T-cell (primary cell): ENCODE measurements at places on chromosomes 3 and 15.

DNA sequence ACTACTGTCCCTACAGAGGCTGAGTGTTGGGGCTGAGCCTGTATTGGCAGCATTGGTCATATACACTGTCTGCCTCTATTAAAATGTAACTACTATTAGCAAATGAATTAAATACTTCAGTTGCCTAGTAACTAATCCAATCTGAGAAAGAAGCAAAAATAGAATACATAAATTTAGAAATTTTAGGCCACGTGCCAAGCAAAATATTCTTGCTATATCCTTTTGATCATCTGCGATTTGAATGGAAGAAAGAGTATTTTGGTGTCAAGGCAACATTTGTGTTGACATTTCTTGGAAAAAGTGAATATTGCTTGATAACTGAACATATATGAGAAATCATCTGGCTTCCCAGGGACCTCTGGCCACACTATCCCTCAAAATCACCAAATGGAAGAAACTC lies 148.2 kb upstream of the TOPAZ1 start:
- DNase-seq, result no peak

GRCh38 chr3:71231680-71232079 lies 351.8 kb downstream of the FOXP1 start:
- no peak for DNase-seq

DNA sequence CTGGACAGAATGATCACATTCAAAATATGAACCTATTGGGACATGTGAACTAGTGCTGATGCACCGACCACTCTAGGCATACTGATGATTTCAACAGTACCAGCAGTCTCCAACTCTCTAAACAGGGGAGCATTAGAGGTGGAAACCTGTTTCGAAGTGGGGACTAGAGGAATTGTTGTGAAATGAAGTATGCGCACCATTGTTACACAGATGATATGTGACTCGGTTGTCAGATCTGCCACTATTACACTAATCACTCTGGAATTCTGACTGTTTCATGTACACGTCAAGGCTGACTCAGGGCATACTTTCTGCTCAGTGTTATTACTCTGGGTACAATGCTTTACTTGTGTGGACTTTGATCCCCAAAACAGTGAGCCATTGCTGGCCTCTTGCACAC lies 198.2 kb upstream of the UBE2E2 start:
- DNase-seq, result no peak

DNA sequence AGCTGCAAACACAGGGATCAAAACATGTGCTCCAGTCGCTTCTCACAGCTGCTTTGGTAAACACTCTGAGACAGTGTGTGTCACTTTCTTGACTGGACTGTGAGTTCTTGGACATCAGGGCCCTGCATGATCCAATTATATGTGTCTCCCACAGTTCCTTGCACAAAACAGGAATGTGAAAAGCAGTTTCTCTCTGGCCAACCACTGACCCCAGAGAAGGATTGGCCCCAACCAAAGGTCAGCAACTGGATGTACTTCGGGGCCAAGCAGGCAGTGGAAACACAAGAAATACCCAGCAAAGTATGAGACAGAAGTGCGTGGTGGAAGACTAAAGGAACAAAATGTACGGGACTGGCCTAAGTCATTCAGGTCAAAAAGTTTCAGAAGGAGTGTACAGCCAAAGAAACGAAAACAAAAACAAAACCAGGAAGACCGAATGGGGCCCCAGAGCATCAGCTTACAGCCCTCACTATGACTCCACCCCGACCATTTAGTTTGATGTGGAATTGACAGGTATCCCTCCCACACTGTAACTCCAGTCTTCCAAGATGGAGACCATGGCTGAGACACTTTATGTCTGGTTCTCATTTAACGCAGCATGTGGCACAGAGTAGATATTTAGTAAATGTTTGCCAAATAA lies 76.7 kb upstream of the LPP start:
- no peak for DNase-seq

GRCh38 chr15:53675832-53676231 lies 83.6 kb downstream of the WDR72 start:
- no peak for DNase-seq

DNA sequence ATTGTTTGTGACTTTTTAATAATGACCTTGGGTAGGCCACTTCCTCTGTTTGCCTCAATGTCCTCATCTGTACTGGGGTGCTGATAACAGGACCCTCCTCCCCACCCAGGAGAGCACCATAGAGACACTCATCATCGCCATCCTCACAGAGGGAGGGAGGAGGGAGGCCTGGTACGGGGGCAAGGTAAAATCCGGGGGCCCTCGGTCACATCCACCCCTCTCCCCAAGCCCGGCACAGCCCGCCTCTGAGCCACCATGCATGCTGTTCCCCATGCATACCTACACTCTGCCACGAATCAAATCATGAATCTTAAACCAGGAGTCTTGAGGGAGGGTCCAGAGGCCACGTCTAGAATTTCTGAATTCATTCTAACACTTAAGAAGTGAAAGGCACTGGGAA lies 74.9 kb upstream of the IQSEC1 start:
- DNase-seq, result no peak

- DNase-seq, result no peak
Measured at GRCh38 chr3:58754074-58754473, 87.5 kb upstream of the FAM3D start.

- no peak for DNase-seq
Measured at GRCh38 chr15:51369451-51369761, 28.0 kb downstream of the GLDN start.

DNA sequence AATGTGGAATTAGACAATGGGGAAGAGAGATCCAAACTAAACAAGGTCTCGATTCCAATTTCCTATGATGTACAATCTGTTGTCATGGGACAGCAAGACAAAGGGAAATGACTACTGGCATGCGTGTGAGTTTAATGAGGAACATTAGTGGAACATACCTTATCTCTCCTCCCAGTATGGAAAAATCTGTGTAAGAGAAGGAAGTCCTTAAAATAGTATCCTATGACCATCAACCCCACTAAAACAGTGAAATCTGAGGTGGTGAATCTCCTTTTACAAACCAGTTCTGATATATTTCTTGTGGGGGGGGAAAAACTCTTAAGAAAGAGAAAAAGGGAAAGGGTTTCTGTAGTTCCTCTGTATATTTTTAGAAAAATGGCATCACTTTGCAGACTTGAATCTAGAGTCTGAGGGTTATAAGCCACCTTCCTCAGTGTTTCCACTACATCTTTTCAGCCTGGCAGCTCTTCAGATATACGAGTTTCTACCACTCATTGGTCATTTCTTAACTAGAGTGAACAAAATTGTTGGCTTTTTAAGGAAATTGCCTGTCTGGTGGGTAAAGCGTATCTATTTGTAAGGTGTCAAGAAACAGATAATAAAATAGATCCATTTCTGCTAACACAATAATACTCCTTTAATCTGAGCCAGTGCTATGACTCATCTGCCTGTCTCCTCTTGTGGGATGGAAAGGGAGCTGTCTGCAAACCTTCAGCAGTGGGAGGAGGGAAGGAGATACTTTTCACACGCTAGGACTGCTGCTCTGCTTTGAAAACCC lies 3.0 kb upstream of the TNFAIP8L3 start:
- no peak for DNase-seq

DNA sequence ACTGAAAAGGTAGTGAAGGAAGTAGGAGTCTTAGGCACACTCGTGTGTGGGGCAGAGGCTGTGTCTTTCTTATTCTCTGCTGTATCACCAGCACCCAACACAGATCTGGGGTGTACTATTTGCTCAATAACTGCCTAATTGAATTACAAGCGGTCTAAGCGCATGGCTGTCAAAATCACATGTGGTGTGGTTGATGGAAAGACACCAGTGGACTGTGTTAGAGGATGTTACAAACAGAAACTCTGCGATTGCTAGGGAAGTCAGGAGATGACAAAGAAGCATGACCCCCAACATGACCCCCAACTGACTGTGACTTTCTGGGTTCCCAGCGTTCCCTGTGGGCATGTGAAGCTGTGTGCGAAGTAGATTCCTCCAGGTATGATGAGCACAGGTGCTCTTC lies 32.0 kb downstream of the ATG7 start:
- DNase-seq, result no peak

DNA sequence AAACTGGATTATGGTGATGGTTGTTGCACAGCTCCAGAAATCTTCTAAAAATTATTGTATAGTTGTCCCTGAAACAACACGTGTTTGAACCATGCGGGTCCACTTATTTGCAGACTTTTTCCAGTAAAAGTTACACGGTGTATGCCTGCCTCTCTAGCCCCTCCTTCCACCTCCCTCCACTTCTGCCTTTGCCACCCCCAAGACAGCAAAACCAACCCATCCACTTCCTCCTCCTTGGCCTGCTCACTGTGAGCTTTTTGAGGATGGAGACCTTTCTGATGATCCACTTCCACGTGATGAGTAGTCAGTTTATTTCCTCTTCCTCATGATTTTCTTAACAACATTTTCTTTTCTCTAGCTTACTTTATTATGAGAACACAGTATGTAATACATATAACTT lies 5.4 kb downstream of the CYFIP1 start:
- no peak for DNase-seq

- no peak for DNase-seq
Measured at GRCh38 chr3:141499965-141500364, 13.1 kb downstream of the RASA2 start.

GRCh38 chr15:62472616-62473299 lies 307.7 kb upstream of the C2CD4B start:
- no peak for DNase-seq

DNA sequence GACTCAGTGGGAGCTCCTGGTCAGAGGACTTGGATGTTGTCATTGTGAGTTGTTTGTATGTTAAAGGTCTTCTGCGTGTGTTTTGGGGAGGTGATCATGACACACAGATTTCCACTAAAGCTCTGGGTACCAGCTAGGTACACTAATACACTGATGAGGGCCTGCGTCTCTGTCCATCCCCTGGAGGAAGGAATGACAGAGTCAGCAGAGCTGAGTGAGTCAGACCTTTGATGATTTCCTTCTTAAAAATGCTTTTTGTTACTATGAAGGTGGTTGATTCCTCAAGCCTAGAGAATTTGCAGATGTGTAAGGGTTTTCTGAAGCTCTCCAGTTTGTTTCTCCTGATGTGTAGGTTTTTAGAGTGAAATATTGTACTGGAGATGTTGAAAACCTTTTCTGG lies 424.1 kb upstream of the TPM1 start:
- no peak for DNase-seq

GRCh38 chr3:20700714-20701113 lies 514.7 kb upstream of the SGO1 start:
- DNase-seq, result no peak

DNA sequence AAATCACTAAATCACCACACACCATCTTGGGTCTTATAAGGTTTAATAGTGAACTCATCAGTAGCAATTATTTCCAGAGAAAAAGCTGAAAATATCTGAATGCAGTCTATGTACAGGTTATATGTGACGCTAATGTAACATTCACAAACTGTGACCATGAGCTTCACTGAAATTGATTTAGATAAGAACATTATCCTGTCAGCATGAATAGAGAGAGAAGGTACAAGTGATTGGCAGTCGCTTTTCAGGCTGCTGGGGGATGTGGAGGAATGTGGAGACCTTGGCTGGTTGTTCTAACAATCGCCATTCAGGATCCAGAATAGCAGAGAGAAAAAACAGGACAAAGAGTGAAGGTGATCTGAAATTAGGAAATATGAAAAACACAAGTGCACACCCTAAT lies 98.1 kb downstream of the CADPS start:
- no peak for DNase-seq
